ENCODE measurements at places on chromosomes 5 and 9.

- no peak for DNase-seq
Measured at GRCh38 chr9:89360465-89360864, 42.2 kb downstream of the SECISBP2 start.

- DNase-seq = no peak
Measured at GRCh38 chr9:105510024-105510423, 47.9 kb upstream of the FKTN start.

DNA sequence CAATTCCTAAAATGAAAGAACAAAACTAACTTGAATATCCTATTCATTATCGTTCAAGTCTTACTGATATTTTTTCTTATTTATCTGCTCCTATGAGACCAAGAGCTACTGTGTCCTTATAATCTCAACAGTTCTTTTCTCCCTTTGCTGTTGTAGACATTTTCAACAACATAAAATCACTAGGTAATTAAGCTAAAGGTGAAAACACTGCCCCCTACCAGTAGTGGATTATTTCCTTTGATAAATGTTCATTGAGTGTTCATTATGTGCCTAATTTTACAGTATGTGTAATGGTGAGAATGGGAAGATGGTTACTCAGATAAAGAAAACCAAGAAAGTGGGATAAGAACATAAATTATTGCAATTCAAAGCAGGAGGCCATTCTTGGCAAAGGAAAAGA is 41.4 kb upstream of the PAPPA start:
- no peak for DNase-seq

DNA sequence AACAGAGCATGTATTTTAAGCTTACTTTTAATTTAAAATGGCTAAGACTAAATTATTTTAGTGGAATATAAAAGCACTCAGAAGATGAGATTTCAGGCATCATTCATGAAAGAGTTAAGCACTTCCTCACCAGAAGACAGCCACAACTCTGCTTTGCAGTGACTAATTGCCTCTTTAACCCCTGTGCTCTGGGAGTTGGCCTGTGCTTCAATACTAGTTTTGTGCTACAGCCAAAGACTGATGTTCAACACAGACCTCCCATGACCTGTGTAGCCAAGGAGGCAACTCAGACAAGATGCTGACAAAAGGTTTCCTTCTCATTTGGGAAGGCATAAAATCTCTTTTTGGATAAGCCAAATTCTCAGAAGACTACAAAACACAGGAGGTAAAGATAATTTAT is 353.5 kb downstream of the FBXL17 start:
- no peak for DNase-seq

DNA sequence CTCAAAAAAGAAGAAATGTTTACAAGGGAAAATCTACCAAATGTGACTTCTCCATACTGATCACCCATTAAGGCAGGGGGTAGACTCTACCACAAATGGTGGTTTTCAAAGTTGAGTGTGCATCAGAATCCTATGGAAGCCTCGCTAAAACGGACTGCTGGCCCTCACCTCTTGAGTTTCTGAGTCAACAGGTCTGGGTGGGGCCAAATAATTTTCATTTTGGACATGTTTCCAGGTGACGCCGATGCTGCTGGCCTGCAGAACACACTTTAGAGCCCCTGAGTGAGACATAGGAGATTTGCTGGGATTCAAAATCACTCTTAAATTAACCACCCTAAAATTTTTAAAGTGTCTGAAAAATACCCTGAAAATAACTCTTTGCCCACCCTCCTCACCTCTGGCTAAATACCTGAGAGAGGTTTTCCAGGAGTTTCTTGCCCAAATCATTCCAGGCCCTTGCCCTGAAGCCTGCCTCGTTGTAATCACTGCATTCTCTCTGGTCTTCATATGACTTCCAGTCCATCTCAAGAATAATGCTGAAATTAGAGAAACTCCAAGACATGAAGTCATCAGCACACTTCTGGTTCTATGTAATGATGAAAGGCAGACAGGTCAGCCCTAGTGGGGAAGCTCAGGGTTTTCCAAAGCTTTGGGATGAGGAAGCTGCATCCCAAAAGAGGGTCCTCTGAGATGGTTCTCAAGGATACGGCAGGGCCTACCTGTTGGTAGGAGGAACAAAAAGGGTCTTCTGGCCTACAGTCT is 18.2 kb downstream of the C9orf152 start:
- no peak for DNase-seq

DNA sequence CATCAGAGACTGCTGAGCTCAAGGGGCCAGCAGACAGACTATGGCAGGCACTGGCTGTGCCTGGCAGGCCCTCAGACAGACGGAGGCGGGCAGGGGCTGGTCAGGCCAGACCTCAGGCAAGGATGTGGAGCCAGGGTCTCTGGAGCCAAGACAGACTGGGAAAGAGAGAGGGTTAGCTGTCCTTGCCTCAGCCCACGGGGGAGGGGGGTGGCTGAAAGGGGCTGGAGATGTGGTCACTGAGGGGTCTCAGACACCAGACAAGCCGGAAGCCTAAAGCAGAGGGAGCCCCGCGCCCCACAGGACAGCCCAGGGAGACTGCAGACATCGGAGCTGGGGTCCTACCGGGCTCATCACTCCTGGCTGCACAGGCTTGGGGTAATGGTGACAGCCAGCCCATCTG is 141.2 kb upstream of the FOXD4L5 start:
- DNase-seq = no peak

Measured in heart right ventricle (tissue), 16 donors.